ENCODE measurements at places on chromosomes 1 and 21.
A peak's percentile ranks its signal among the peaks of the same experiment; 100 is the strongest.

DNA sequence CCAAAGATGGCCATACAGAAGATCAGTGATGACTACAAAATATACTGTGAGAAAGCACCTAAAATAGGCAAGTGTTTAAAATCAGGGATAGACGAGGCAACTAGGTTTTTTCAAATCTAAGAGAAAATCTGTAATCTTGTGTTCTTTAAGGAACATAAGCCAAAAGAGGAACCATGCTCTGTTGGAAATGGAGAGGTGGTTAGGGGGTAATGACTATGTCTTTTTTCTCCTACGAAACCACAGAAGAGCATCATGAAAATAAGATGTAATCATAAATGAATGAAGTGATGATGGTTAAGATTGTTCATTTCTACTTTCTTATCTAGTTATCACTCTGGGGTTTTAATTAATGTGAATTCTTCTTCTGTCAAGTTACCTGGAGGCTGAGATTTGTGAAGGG lies 43.1 kb downstream of the RGSL1 start:
- no peak for DNase-seq

GRCh38 chr1:40372658-40373322 lies 737 bp upstream of the SMAP2 start:
- no peak for DNase-seq

DNA sequence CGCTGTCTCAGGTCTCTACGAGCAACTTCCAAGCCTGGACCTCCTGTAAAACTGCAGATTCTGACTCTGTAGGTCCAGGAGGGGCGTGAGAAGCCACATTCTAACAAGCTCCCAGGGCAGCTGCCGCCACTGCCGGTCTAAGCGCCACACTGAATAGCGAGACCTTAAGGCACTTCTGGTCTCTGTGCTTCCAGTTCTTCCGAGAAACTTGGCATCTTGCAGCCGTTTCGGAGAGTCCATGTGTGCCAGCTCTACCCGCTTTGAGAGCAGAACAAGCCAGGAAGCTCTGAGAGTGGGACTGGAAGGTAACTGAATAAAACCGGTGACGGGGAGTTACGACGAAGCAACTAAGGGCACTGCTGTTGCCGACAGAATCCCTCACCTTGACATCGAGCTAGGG lies 12.5 kb downstream of the AGT start:
- no peak for DNase-seq

DNA sequence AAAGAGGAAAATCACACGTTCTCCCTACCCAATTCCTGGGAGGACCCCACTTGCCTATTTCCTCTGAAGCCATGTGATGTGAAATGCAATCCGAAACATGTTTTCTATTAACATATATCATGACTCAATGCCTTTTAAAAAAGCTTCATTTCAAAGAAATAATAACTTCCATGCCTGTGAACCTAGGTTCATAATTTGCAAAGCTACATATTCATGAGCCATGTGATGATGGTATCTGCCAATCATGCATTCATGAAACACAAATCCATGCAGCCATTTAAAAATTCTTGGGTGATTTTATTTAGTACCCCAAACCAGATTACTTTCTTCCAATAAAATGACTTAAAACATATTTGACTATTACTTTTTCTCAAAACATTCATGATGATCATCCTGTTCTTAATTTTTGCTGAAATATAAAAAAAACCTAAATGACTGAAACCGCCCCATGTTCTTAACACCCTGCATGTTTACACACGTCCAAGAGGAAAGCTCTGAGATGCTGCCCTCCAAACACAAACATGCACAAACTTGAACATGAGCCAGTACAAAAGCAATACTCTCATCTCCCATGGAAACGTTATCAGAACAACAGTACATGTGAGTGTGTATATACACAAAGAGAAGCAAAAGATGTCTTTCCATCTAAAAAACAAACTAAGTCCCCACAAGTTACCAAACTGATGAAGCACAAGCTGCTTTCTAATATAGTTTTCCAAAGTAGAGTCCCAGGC lies 140.1 kb downstream of the TGFBR3 start:
- DNase-seq: no peak

GRCh38 chr21:34027721-34028461 lies 45.5 kb upstream of the MRPS6 start:
- no peak for DNase-seq

- no peak for DNase-seq
These were observed 37.1 kb upstream of the EXO1 start for GRCh38 chr1:241810769-241811405.

GRCh38 chr1:18217398-18218043 lies 109.9 kb downstream of the IGSF21 start:
- no peak for DNase-seq

- no peak for DNase-seq
These were observed 5.1 kb upstream of the LDLRAP1 start for GRCh38 chr1:25538191-25538767.

DNA sequence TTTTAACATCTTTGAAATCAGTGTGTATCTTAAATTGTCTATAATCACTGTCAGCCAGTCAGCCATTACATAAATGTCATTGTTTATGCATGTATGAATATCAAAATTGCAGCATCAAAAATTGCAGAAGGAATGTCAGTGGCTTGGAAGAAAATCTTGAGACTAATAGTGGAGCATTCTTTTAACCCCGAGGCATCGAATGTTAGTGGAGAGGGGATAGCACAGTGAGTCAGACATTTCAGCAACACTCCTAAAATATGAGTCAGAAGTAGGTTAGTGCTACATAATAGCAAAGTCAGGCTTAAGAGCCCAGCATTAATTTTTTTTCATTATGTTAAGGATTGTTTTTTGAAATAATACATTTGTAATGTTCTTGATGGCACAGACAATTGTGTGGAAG lies 45.5 kb downstream of the SNRPE start:
- DNase-seq: no peak

GRCh38 chr1:11175461-11175860 lies 13.7 kb upstream of the ANGPTL7 start:
- DNase-seq: no peak

DNA sequence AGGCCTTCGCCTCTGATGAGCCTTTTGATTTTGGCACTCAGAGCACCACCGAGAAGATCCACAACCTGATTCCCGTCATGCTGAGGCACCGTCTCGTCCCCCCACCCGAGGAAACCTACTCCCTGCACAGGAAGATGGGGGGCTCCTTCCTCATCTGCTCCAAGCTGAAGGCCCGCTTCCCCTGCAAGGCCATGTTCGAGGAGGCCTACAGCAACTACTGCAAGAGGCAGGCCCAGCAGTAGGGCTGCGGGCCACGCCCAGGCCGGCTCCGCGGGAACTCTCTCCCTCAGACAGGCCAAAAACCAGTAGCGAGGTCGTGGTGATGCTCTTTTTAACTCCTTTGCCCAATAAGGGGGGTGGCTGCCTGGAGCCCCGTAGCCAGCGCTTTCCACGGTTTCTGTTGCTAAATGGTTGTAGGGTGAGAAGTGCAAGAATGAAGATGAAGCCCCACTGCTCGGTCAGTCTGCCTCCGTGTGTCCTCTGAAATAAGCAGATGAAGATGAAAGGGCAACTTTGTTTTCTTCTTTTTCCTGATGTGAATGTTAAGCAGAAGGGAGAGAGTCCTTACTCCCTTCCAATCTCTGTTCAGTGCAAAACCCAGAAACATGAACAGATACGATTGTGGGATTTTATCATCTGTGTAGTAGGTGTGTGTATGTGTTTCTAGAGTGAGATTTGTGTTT lies 46.5 kb downstream of the COQ8A start:
- no peak for DNase-seq

- DNase-seq: no peak
These were observed 323.7 kb downstream of the PLPP3 start for GRCh38 chr1:56255516-56256152.

DNA sequence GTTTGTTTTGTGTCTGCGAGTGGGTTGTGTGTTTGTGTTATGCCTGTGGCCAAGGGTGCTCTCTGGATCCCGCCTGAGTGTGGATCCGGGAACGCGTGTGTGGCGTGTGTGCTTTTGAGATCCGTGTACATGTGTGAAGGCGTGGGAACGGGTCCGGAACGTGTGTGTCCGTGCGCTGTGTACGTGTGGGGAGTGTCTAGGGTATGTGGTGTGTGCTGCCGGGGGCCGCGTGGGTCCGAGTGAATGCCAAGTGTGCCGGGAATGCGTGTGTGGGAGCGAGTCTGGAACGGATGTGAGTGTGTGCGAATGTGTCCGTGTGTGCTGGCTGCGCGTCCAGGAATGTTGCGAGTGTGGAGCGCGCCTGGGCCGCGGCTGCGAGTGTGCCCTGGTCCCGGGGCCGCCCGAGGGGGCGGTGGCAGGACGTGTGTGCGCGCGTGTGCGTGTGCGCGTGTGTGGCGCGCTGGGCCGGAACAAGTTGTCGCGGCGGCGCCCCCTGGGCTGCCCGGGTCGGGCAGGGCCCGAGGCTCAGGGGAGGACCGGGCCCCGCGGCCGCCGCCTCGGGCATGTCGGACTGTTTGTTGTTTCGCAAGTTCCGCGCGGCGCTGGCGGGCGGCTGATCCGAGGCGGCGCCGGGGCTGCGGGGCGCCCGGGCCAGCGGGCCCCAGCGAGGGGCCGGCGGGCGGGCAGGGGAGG lies 953 bp downstream of the PTPRU start:
- peak; percentile 40 for DNase-seq

DNA sequence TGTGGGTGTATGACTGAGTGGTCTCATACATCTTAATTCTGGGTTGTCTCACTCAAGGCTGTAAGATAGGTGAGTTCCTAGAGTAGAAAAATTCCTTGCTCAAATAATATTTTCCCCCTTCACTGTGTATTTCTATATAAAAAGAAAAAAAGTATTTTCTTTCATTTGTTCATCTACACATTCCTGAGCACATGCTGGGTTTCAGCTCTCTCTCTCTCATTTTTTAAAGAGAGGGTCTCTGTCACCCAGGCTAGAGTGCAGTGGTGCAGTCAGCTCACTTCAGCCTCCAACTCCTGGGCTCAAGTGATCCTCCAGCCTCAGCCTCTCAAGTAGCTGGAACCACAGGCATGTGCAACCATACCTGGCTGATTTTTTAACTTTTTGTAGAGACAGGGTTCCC lies 22.0 kb downstream of the DDI2 start:
- no peak for DNase-seq

DNA sequence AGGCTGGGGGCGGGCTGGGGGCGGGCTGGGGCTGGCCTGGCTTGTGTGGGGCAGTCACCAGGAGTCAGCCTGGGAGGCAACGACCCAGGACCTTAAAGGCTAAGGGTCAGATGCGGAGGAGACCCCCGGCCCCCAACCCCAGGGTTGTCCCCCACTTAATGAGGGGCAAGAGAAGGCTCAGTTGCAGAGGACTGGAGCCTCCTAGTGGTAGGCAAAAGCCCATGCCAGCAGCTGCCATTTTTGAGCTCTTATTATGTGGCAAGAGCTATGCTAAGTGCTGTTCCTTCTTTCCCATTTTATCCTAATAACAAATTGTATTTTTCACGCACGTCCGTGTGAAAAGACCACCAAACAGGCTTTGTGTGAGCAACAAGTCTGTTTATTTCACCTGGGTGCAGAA lies 8.0 kb downstream of the KIAA1614 start:
- DNase-seq: no peak
